Mammary epithelial cell (primary cell): ENCODE measurements at places on chromosomes 6 and 20. TPM values are rescaled to one million over a fixed set of nuclear protein-coding genes. Genes with fewer than 3 reads are reported as not detected.

DNA sequence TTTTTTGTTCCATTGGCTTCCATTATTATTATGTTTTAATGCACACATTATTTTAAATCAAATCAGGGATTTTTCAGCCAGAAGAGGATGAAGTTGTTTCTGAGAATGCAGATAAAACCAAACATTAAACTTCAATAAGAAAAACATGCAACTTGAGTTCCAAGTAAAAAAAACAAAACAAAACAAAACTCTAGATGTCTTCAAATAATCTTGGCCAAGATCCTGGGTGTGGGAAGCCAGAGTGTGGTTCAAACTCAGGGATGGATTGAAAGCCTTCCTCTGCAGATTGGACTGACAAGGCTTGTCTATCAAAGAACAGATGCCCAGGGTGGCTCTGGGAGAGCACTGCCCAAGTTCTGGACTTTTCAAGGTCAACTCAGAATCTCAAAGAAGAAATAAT lies 134.1 kb downstream of the LCA5 start:
- DNase-seq = no peak

DNA sequence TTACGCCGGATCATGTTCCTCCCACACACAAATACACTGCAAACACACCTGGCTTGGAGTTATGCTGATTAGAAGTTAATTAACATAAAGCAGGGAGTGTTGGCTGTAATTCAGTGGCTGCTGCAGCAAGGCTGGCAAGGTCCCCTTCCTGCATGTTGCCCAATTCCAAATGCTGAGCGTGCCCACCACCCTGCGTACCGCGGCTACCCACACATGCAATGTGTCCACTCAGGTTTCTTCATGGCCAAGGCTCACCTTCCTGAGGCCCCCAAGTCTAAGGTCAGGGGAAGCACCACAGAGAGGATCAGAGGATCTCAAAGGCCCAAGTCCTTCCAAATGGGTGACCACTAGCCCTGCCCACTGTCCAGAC lies 11.6 kb upstream of the PRND start:
- no peak for DNase-seq

GRCh38 chr6:54194067-54194466 lies 82.8 kb downstream of the MLIP start:
- peak; percentile 29 for DNase-seq

- DNase-seq = peak; percentile 24
These were observed 101.2 kb downstream of the SNAP25 start for GRCh38 chr20:10319855-10320254.

DNA sequence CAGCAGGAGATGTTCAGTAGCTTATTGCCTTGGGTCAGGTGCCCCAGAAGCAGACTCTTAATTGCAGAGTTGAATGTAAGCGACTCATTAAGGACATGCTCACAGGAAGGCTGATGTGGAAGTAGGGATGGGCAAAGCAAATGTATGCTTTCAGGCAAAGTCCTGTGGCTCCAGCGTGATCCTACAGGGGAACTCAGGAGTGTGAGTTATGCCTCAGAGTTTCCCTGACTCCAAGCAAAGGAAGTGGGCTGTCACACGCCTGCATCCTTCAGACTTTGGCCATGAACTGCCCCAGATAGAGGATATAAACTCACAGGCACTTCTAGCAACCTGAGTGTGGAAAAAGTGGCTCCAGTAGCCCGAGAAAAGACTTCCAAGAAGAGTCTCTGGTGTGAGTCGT lies 64.9 kb upstream of the ZNF133 start:
- peak; percentile 41 for DNase-seq

- peak; percentile 20 for DNase-seq
These were observed 47.6 kb upstream of the SIM1 start for GRCh38 chr6:100512203-100512862.

- DNase-seq = no peak
These were observed 43.5 kb downstream of the ITPR3 start for GRCh38 chr6:33664506-33665057.

GRCh38 chr6:15332446-15332845 lies 86.6 kb downstream of the JARID2 start:
- DNase-seq = no peak

DNA sequence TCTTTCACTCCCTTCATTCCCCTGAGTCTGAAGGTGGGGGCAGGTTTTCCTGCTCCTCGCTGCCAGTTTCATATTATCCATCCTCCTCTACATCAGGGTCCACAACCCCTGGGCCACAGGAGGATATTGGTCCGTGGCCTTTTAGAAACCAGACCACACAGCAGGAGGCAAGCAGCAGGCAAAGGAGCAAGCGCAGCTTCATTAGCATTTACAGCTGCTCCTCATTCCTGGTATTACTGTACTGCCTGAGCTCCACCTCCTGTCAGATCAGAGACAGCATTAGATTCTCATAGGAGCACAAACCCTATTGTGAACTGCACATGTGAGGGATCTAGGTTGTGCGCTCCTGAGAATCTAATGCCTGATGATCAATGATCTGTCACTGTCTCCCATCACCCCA lies 380.3 kb downstream of the ARHGAP18 start:
- DNase-seq = no peak

DNA sequence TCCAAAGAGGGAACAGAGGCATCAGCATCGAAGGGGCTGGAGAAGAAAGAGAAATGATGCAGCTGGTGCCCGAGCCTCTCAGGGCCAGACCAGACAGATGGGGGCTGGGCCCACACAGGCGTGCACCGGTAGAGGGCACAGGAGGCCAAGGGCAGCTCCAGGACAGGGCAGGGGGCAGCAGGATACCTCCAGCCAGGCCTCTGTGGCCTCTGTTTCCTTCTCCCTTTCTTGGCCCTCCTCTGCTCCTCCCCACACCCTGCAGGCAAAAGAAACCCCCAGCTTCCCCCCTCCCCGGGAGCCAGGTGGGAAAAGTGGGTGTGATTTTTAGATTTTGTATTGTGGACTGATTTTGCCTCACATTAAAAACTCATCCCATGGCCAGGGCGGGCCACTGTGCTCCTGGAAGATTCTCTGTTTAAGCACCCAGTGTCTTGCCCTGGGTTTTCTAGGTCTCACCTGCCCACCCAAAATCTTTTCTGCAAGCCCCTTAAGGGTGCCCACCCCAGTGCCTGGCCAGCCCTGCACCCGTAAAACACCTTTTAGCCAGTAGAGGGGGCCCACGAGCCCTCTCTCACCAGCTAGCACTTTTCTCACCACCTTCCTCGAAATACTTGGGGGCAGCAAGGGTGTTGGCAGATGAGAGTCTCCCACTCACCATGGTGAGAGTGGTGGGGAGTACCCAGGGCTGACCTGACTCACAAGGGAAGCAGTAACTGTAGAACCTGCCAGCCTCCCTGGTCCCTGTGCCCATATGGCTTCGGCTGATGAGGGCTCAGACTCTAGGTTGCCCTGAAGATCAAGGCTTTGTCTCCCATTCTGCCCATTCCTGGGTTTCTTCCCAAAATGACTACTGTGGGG lies 35.7 kb upstream of the ID1 start:
- DNase-seq = peak; percentile 33

DNA sequence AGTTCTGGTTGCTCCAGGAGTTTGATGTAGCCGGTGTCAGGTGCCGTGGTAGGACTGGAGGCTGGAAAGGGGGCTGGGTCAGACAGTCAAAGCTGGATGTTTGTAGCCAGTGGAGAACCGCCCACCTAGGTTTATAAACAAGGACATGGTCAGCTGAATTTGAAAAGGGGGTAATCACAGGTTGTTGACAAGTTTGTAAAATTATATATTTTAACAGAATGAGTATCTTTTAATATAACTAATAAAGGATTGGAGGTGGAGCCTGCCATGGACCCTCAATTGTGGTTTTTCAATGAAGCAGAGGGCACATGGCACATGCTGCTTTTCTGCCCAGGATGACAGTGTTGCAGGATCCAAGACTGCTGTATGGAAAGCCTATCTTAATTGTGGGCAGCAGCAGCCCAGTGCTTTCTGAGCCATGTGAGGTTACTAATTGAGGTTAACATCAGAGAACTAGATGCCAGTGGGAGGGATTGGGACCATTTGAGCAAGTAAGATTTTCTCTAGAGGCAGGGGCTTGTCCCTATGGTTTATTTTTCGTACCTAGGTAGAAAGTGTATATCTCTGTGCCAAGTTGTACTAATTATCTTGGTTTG lies 9.7 kb downstream of the HECA start:
- no peak for DNase-seq

- DNase-seq = peak; percentile 73
These were observed 95.0 kb downstream of the FOXC1 start for GRCh38 chr6:1704711-1705110.

GRCh38 chr20:48924756-48925109 lies 3.2 kb downstream of the ARFGEF2 start:
- DNase-seq = no peak

GRCh38 chr20:44219791-44220190 lies 9.2 kb upstream of the OSER1 start:
- DNase-seq = no peak

DNA sequence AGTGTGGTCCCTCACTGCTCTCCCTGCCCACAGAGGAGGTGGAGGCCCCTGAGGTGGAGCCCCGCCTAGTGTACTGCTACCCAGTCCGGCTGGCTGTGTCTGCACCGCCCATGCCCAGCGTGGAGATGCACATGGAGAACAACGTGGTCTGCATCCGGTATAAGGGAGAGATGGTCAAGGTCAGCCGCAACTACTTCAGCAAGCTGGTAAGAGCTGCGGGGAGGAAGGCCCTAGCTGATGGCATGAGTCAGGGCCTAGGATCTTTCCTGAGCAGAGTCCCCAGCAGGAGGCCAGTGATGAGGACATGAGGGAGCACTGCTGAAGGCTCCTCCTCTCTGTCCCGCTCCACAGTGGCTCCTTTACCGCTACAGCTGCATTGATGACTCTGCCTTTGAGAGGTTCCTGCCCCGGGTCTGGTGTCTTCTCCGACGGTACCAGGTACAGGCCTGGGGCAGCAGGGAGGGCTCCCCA lies 11.2 kb downstream of the PCIF1 start:
- no peak for DNase-seq

- DNase-seq = no peak
These were observed 6.1 kb upstream of the PPIL4 start for GRCh38 chr6:149551920-149552319.

DNA sequence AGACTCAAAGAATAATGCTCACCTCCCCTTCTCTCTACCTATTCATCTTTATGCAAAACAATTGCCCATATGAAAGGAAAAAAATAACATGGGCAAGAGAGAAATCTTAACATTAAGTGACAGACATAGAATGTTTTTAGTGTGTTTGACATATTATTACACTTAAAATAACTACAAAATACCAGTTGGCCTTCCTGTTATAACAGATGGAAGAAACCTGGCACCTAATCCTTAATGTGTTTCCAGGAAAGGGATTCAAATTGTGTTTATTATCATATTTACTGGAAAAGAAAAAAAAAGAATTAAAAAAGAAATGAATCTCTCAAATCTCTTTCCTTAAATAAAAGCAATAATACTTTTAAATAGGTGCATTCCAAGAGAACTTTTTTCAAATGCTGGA lies 158.6 kb downstream of the LAMP5 start:
- DNase-seq = no peak

DNA sequence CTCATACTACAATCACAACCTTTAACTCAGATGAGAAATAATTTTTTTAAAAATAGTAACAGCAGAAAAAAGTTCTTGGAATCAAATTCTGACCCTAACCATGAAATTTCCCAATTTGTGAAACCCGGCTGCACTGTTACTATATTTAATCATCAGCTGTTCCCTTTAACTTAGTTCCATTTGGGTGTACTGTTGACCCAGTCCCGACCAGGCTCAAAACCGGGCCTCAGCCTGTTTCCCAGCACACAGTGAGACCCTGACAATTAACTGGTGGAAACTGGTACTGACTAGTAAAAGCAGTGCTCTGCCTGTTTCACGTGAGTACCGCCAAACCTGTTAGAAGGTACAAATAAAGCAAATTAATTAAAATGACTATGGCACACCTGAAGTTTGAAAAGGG lies 7.0 kb downstream of the CTCFL start:
- no peak for DNase-seq

DNA sequence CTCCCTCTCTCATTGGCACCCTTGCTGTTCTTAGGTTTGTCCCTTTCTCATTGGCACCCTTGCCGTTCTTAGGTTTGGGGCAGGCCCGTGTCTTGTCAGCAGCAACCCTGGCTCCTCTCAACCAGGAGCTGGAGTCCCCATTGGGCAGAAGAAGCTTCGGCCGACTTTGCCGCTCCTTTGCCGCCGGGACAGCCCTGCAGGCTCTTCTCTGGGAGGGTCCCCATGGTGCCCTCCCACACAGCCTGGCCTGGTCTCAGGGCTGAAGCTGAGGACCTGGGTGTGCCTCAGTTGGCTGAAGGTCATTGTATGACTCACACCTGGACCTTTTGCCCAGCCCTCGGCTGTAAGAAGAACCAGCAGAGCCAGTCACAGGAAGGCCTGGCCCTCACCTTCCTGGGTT lies 59.6 kb downstream of the PPP1R14C start:
- DNase-seq = peak; percentile 66

Gene C6orf15
- not detected in 2 replicates for total RNA-seq

Gene C20orf144
- 0.16 TPM in 1 of 2 replicates, not detected in the other for total RNA-seq

Gene SLC17A2
- total RNA-seq = not detected in 2 replicates

Gene KIAA1755
- 0.40 TPM in 1 of 2 replicates, not detected in the other for total RNA-seq

Gene SLC16A10
- not detected for total RNA-seq

Gene B3GALT4
- total RNA-seq = 0.45 and 1.1 TPM in 2 replicates
